Left colon (tissue), 2 donors: ENCODE measurements at places on chromosomes 6 and 20.

DNA sequence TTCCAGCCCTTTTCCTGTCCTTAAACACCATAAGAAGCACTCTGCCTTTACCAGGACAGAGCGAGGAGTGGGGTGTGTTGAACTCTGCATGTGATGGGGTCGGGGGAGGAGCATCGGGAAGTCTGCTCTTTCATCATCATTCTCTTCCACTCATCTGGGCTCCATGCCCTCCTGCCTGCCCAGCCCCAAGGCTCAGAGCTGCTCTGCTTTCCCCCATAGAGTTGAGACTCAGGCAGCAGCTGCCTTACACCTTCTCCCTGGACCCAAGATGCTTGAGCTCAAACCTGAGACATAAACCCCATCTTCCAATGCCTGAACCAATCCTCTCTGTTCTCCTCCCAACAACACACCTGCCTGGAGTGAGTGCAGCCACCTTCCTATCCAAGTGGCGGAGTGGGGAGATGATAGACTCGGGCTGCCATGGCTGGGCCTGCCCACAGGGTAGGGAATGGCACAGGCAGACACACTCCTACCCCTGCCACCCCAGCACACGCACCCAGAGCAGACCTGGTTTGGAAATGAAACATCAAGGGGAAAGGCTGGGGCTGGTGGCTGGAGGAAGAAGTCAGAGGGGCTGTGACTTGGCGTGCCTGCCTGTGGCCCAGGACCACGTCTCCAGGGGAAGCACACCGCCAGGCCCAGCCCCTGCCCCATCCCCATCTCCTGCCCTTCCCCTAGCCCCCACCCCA, 28.4 kb downstream of the TFEB start:
- no peak for DNase-seq

DNA sequence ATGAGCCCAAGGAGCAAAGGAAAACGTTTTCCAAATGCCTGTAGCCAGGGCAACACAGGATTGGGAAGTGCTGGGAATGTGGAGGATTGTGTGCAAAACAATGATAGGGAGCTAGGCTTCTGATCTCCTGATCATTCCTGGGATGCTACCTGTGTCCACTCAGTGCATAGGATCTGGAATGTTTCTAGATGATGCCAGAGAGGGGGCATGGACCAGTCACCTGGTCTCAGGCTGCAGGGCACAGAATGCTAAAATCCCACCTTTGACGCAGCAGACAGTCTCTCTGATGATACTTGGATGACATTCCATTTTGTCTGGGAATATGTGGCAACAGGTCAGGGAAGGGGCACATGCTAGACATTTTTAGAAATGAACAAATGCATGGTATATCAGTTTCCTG, 128.9 kb downstream of the CLIC5 start:
- DNase-seq, result no peak

DNA sequence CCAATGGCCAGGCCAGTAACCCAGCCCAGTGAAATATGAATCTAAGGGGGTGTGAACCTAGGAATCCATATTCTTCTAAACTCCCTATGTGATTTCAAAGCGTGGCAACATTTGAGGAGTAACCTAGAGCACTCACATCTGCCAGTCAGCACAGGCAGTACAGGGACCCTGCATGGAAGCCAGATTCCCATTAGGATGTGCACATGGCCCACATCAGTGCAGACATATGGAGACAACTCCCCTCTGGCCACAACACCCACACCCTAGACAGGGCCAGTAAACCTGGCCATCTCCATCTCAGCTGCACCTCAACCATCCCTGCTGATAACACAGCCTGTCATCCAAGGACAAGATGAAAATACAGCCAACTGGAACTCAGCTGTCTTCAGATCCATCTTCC, 56.5 kb downstream of the KIF16B start:
- no peak for DNase-seq

GRCh38 chr6:15825332-15825930, 162.6 kb upstream of the DTNBP1 start:
- DNase-seq, result no peak

DNA sequence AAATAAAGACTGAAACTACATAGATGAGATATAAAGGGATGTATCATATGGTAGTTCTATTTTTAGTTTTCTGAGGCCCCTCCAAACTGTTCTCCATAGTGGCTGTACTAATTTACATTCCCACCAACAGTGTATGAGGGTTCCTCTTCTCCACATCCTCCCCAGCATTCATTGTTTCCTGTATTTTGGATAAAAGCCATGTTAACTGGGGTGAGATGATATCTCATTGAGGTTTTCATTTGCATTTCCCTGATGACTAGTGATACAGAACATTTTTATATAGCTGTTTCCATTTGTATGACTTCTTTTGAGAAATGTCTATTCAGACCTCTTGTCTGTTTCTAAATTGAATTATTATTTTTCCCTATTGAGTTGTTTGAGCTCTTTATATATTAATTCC, 229.3 kb downstream of the RFPL4B start:
- no peak for DNase-seq
